ENCODE measurements at places on chromosomes 11 and 22. TPM values are rescaled to one million over a fixed set of nuclear protein-coding genes. Genes with fewer than 3 reads are reported as not detected.

MYOD1 gene
- total RNA-seq: not detected

MAPK11 gene
- total RNA-seq: 5.4 TPM

DNA sequence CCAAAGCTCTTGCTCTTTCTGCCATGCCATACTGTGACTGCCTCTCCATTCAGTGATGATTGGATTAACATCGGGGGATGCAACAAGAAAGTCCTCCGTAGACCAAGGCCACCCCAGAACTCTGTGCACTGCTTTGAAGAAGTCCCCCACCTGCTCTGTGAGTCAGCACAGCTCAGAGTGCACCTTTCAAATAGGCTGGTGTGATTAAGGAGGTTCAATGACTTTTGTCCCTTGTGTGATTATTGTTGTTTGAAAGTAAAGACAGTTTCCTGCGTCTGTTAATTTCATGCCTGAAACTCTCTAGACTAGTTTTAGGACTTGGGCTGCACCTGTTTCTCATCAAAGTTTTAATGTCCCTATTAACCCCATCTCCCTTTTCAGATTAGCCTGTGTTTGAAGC lies 33.0 kb upstream of the DBX1 start:
- H3K4me3 ChIP-seq: no peak overlapping the region
- H3K27me3 ChIP-seq: no peaks in the 10 kb centered on the region
- H3K36me3 ChIP-seq: no peaks in the 10 kb centered on the region
- H3K27ac ChIP-seq: no peak overlapping the region
- H3K4me1 ChIP-seq: no peaks in the 10 kb centered on the region

DNA sequence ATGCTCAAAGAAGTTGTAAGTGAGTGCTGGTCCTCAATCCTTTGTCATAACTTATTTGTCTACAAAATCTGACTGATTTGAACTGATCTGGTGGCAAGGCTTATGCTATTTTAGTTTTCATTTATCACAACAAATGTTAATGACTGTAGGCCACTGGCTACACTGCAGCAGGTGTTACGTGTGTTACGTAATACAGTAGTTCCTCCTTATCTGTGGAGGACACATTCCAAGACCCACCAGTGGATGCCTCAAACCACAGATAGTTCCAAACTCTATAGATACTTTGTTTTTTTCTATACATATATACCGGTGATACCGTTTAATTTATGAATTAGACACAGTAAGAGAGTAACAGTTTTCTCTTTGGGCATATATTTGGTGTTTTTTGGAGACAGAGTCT lies 7.0 kb downstream of the MADD start:
- H3K27ac ChIP-seq: no peak overlapping the region
- no peaks in the 10 kb centered on the region for H3K27me3 ChIP-seq
- H3K4me3 ChIP-seq: no peak overlapping the region
- peaks cover 77% of the 10 kb centered on the region for H3K36me3 ChIP-seq
- peaks cover 5% of the 10 kb centered on the region for H3K4me1 ChIP-seq

DNA sequence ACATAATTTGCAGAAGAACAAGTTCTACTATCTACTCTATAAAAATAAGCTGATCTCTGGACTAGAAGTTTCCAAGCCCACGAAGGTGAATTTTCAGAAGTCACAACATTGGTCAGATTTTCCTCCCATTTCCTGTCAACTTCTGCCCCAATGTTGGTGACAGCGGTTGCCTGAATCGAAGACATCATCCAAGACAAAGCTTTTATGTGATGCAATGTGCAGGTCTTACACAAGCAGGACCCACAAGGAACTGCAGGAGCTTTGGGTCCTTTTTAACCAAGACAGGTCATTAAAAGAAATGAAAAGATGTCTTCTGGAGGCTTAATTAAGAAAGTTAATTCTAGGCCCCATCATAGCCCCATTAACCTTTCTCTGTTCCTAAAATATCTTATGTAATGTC lies 125.6 kb upstream of the BLID start:
- H3K4me3 ChIP-seq: no peak overlapping the region
- H3K27ac ChIP-seq: no peak overlapping the region
- H3K36me3 ChIP-seq: no peaks in the 10 kb centered on the region

- no peak overlapping the region for H3K4me3 ChIP-seq
- no peak for DNase-seq
- no peaks in the 10 kb centered on the region for H3K36me3 ChIP-seq
- peaks cover 41% of the 10 kb centered on the region for H3K27me3 ChIP-seq
- no peaks in the 10 kb centered on the region for H3K4me1 ChIP-seq
- H3K27ac ChIP-seq: no peak overlapping the region
These were observed 125.6 kb upstream of the SLC5A12 start for GRCh38 chr11:26847459-26847858.

C11orf65 gene
- total RNA-seq: 0.43 TPM

DNA sequence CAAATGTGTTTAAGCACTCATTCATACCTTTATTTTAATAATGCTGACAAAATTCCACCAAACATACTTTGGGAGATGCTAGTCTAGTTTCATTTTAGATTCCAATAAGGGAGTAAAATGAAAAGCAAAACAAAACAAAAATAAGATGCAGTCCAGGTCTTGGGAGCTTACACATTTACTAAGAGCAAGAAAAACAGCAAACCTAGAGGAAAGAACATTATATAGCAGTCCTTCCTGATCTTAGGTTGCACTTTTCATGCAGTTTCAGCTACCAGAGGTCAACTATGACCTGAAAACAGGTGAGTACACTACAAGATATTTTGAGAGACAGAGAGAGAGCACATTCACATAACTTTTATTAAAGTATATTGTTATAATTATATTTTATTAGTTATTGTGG lies 1100.9 kb downstream of the DLG2 start:
- no peak for DNase-seq
- peaks cover 4% of the 10 kb centered on the region for H3K27me3 ChIP-seq
- no peak overlapping the region for H3K27ac ChIP-seq
- no peaks in the 10 kb centered on the region for H3K36me3 ChIP-seq
- H3K4me1 ChIP-seq: no peaks in the 10 kb centered on the region

- DNase-seq: no peak
- no peak overlapping the region for H3K4me3 ChIP-seq
- H3K27ac ChIP-seq: no peak overlapping the region
- H3K36me3 ChIP-seq: no peaks in the 10 kb centered on the region
- peaks cover 82% of the 10 kb centered on the region for H3K27me3 ChIP-seq
These were observed 2.3 kb upstream of the MTNR1B start for GRCh38 chr11:92967178-92967577.

GRCh38 chr11:123576501-123576900 lies 77.9 kb downstream of the SCN3B start:
- no peaks in the 10 kb centered on the region for H3K4me1 ChIP-seq
- no peaks in the 10 kb centered on the region for H3K27me3 ChIP-seq
- no peaks in the 10 kb centered on the region for H3K36me3 ChIP-seq
- DNase-seq: no peak
- H3K4me3 ChIP-seq: no peak overlapping the region
- no peak overlapping the region for H3K27ac ChIP-seq

DNA sequence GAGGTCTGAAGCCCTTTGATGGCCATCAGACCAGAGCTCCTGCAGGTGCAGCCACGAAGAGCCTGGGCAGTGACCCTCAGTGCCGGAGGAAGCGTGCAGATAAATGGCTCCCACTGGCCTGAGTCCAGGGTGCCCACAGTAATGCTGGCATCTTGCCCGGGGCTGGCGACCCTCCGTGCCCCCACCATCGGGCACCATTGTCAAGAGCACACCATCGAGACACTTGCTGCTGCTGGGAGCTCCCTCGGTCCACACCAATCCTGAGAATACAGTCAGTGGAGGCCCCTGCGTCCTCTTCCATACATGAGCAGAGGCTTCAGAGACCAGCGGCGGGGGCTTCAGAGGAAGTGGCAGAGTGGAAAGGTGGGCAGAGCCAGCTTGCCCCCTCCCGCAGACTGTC lies 1448.3 kb downstream of the BRD1 start:
- H3K4me3 ChIP-seq: no peak overlapping the region
- H3K36me3 ChIP-seq: no peaks in the 10 kb centered on the region
- no peak overlapping the region for H3K27ac ChIP-seq
- no peaks in the 10 kb centered on the region for H3K4me1 ChIP-seq

MS4A3 gene
- not detected for total RNA-seq

- H3K27ac ChIP-seq: no peak overlapping the region
- H3K4me1 ChIP-seq: peaks cover 35% of the 10 kb centered on the region
- no peaks in the 10 kb centered on the region for H3K36me3 ChIP-seq
- DNase-seq: no peak
- H3K27me3 ChIP-seq: no peaks in the 10 kb centered on the region
- no peak overlapping the region for H3K4me3 ChIP-seq
These were observed 6.2 kb downstream of the AMOTL1 start for GRCh38 chr11:94774345-94774744.

DNA sequence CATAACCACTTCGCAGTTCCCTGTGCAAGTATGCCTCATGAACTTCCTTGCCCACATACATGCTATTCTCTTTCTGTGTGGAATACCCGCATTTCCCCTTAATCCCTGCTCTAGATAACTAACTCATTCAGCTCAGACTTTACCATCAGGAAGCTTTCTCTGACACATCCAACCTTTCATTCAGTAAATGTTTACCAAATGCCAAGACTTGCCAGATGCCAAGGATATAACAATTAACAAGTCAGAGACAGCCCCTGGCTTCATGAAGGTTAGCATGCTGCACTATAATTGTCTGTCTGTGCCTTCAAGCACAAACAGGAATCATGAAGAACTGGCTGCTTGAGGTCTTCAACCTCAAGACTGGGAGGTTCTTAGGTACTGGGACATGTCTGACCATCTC lies 71.2 kb upstream of the GDPD4 start:
- H3K27ac ChIP-seq: no peak overlapping the region
- no peaks in the 10 kb centered on the region for H3K36me3 ChIP-seq
- DNase-seq: no peak
- H3K4me3 ChIP-seq: no peak overlapping the region
- no peaks in the 10 kb centered on the region for H3K4me1 ChIP-seq

DNA sequence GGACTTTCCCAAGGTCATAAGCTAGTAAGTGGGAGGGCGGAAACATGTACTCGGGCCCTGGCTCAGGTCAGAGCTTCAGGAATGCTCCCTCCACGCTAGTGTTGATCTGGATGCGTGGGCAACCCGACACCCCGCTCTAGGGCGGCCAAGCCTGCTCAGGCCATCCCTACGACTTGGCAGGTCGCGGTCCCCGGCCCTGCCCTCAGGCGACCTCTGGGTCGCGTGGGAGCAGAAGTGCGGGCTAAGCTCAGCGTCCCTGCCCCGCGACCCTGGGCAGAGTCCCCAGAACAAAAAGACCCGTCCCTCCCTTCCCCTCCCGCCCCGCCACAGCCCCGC lies 781 bp upstream of the TEF start:
- H3K27me3 ChIP-seq: no peaks in the 10 kb centered on the region
- H3K36me3 ChIP-seq: no peaks in the 10 kb centered on the region
- H3K4me1 ChIP-seq: peaks cover 22% of the 10 kb centered on the region
- peak overlapping the region; percentile 77 for H3K4me3 ChIP-seq
- no peak for DNase-seq

RASD2 gene
- 3.1 TPM for total RNA-seq

F2 gene
- total RNA-seq: not detected
